ENCODE measurements at places on chromosomes 3 and 15.
A peak's percentile ranks its signal among the peaks of the same experiment; 100 is the strongest.

- DNase-seq = peak; percentile 4
Measured at GRCh38 chr15:30953731-30954378, 37.6 kb downstream of the MTMR10 start.

DNA sequence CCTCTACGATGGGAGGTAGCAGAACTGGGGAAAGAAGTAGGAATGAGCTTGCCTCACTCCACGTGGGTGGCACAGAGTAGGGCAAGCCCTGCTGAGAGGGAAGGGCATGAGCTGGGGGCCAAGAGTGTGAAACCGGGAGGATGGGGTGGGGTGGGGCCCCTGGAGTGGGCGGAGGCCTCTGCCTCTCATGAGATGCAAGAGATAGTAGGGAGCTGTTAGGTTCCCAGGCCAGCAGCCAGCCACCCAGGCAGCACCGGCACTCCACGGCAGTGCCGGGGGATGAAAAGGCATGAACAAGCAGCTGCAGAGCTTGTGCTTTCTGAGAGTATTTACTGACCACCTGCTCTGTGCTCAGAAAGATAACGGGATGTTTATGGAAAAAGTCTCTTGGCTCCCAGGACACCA, 24.4 kb upstream of the PLA2G4E start:
- DNase-seq = no peak

DNA sequence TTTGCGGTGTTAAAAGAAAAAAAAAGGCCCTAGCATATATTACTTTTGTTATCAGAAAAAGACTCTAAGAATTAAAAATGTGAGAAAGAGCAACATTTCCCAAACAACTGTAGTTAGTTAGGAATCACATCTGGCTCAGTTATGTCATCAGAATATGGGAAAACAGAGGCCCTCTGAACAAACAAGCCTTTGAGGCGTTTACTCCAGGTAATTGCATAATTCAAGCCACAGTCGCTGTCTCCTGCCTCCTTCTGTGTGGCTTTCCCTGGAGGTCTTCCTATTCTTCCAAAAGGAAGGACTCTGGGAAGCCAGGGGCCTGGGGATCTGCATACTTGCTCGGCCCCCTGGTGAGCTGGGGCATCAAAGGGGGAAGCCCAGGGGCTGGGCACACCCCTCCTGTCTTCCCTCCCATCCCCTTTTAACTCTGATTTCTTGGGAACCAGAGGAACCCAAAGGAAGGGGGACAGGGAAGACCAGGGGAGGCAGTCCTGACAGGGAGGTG, 3.7 kb upstream of the FAM107A start:
- DNase-seq = no peak

DNA sequence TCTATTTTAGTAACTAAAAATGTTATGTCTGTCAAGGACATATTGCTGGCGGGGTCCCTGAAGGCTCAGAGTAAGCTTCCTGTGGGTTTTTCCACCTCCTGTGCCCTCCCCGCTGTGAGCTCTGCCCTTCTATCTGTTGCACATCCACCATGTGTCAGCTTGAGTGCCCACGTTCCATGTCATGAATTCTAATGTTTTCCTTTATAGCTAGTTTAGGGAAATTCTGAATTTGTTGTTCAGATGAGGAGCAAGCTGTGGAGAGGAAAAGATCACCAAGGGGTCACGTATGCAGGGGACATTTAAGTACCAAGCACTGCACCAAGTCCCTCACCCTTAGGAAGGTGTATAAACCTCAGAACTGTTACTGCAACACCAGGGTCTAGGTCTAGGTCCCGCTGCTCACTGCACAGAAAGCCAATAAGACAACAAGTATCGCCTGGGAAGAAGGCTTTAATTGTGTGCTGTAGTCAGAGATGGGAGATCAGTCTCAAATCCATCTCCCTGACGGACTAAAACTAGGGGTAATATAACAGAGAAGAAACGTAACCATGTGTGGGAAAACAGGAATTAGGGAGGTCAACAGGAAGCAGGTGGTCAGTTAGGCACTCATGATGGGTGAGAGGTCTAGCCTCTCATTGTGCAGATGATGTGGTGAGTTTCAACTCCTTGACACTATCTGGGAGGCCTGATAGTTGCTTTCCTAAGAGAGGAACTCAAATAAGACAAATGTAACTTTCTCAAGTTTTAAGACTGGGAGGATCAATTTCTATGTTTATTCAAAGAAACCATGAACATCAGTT, 9.7 kb downstream of the GP9 start:
- DNase-seq = no peak

GRCh38 chr3:165404357-165405027, 208.3 kb upstream of the SLITRK3 start:
- no peak for DNase-seq

- no peak for DNase-seq
Measured at GRCh38 chr3:169539856-169540255, 123.7 kb downstream of the MECOM start.

DNA sequence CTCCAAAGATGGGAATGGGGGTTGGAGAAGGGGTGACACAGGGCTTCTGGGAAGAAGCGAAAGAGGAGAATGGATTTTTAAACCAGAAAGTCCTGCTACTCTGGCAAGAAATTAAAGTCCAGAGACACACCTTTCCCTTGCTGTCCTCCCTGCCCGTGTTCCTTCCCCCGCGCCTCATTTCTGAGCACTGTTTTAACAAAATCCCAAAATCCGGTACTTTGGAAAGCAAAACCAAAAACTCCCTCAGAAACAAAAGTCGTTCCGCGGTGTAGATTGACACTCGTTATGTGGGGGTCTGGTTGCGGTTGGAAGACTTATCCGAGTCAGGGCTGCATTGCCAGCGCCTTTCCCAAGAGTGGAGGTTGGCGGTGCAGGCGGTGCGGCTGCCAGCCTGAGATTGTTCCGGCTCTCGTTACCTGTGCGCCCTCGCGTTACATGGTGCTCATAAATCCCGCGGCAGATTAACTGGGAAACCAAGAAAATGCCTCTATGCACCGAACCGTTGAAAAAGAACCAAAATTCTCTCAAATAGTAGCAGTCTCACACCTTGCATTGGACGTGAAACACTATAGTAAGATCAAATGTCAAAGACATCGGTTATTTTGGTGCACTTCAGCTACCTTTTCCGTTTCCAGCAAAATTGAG, 217.7 kb downstream of the MEIS2 start:
- DNase-seq = no peak

GRCh38 chr3:54307566-54308180, 185.3 kb downstream of the CACNA2D3 start:
- no peak for DNase-seq

DNA sequence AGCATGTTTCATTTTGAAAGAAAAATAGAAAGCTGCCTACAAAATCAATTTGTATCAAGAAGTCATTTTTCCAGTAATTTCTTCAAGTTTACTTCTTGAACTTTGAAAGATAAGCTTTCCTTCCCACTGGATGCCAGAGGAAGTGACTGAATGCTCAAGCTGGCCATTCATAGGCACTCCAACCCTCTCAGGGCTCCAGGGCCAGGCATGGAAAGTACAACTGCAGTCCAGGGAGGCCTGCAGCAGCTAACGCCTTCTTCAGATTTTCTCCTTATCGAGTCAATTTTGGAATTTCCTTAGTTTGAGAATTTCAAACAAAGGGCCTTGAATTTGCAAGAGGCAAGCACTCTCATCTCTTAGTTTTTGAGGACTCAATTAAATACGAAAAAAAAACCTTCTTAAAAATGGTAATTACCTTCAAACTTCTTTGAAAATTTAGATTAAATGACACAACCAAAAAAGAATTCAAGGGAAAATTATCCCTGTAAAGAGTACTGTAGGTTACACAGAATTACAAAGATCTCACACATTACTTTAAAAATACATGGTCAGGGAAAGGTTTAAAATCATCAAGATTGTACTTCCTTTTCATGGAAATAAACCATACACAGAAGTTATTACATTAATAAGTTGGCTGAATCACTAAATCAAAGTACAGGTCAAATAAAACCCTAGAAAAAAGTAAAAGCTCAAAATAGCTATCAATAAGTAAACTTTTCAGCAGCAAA, 2.5 kb downstream of the UBP1 start:
- no peak for DNase-seq

DNA sequence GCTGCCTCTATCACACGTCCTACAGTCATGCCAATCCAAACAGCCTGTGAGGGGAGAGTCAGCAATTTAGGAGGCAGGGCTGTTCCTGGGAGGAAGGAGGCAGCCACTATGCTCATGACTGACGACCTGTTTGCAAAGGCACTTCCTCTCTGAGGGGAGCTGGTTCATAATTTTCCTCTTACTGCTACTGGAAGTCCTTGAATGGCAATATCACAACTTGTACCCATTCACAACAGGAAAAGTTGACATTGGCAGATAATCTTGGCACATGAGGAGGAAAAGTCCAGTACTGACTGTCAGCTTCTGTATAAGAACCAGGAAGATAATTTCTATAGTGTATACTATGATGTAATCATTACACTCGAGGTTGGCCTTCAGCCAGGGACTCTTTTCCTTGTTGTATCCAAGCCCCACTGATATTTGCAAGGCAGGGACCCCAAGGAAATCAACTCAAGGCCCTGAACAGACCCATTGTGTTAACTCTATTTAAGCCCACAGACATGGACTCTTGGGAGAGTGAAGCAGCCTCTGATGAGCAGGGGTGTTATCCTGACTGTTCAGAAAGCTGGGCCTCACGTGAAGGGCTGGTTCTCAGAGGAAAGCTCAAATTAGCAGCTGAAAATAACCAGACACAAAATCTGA, 267.3 kb upstream of the ADAMTS9 start:
- no peak for DNase-seq

DNA sequence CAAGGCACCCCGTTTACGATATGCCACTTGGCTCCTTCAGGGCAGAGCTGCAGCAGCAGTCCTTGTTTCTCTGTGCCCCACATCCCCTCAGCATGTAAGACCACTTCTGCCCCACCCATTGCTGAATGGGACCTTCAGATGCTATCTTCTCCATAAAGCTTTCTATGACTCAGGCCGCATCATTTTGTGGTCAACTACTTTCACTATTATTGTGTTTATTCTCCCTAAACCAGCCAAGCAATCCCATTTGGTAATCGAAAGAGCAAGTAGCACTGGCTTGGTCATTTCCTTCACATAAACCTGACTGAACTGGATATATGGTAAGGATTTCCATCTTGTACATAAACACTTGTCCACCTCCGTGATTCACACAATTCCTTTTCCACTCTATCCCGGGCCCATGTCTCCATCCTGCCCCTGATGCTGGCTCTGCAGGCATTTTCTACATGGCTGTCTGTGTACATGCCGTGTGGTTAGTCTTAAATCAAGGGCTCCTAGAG, 25.7 kb downstream of the LIPC start:
- DNase-seq = peak; percentile 38

DNA sequence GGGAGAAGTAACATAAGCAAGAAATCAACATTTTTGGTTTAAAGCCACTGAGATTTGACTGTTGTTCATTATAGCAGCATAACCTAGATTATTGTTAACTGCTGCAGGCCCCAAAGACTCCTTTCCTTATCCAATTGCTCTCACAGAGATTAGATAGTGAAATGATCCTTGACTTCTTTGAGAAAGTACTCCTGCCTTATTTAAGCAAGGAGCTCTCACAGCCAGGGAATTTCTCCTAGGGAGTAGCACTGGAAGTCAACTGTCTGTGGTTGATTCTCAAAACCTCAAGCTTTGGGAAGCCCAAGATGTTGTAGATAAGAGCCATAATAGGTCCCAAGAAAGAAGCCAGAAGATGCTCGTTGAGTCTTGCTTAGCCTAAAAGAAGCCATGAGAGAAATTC, 151.8 kb upstream of the TSC22D2 start:
- DNase-seq = no peak

DNA sequence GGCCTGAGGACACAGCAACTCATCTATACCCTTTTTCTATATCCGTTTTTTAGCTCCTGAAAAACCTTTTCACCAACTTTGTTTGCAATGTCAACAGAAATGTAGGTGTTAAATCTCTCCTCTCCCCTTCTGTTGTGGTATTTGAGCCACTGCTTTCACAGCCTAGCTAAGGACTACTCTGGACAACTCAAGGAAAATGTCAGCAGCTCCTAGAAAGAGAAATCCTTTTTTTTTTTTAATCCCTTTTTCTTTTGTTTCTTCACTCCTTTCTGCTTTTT, 176.6 kb downstream of the KLHL25 start:
- DNase-seq = no peak

GRCh38 chr3:16084887-16085286, 89.6 kb upstream of the GALNT15 start:
- no peak for DNase-seq

- no peak for DNase-seq
Measured at GRCh38 chr15:92161039-92161670, 232.5 kb upstream of the ST8SIA2 start.

DNA sequence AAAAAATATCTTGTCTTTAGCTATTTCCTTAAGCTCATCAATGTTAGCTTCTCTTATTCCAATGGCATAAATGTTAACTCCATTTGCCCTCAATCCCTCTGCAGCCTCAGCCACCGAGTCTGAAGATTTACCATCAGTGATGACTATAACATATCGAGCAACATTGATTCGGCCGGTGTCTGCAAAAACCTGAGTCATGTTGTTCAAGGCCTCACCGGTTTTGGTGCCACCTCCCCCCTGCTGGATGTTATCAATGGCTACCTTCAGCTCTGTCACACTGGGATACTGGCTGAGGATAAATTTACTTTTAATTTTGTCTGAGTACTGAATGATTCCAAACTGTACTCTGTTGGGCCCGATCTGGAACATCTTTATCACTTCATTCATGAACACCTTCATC, 41.0 kb upstream of the CAPN7 start:
- DNase-seq = no peak

DNA sequence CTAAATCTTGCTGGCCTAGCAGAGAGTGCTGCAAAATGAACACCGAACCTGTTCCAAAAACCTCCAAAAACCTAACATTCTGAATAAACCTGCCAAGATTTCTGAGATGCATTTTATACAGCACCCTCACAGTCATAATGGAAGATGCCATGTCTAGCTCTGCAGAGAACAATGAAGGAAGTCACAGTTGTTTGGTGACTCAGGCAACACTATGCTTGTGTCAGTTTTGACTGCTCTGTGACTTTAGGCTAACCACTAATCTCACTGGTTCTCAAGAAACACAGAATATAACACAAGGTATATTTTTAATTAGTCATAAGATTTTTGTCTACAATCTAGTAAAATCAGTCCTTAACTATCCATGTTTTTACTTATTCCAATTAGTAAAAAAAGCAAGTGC, 606.6 kb downstream of the TBL1XR1 start:
- no peak for DNase-seq

DNA sequence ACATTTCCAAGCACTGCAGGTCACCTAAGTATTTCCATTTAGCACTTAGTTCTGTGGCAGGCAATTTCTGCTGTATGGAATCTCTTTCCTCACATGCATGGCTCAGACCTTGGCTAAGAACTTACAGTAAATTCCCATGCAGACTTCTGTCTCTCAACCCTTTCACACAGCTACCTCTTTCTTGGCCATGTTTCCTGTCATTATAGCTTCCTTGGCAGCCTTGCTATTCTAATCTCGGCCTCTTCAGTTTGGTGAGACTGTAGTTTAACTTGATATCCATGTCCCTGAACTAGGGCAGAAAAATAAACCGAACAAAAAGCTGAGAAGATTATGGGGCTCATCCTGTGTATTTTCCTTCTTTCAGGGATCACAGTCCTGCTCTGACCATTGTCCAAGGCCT, 96.0 kb downstream of the SPATA16 start:
- no peak for DNase-seq

DNA sequence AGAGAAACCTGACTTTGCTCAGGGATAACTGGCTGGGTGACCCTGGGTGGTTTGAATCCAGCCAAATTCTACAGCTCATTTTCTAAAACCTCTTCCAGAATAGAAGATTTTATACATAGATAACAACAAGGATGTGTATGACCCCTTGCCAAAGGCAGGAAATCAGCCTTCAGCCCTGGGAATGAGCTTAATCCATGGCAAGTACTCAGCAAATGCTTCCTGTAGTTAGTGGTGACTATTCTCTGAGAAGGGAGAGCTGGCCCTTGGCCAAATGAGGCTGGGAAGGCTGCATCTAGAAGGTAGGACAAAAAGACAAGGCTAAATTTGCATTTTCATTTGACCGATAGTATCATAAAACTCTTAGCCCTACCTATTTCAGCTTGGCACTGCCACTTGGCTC, 4.6 kb upstream of the HACD3 start:
- no peak for DNase-seq
